Iris pigment epithelial cell (primary cell): ENCODE measurements at places on chromosomes 7 and 10.

GRCh38 chr10:30774261-30774660 is 144.7 kb upstream of the LYZL2 start:
- no peak for DNase-seq

- no peak for DNase-seq
These were observed 1.4 kb downstream of the SKIDA1 start for GRCh38 chr10:21524131-21524525.

GRCh38 chr7:27148031-27148755 is 619 bp upstream of the HOXA6 start:
- no peak for DNase-seq

GRCh38 chr10:31393844-31394243 is 74.8 kb downstream of the ZEB1 start:
- no peak for DNase-seq

- no peak for DNase-seq
These were observed 40.6 kb upstream of the PITRM1 start for GRCh38 chr10:3213208-3213607.

DNA sequence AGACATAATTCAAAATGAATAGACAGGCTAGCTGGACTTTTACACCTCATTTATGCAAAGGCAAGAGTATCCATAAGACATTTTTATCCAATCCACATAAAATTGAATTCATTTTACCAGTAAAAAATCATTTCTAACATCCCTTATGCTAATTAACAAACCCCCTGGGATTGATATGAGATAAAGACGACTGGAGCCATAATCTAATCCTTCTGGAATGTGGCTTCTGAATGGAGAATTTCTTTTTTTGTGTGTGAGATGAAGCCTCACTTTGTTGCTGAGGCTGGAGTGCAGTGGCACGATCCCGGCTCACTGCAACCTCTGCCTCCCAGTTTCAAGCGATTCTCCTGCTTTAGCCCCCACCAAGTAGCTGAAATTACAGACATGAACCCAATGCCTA is 90.4 kb downstream of the AKR1D1 start:
- no peak for DNase-seq

DNA sequence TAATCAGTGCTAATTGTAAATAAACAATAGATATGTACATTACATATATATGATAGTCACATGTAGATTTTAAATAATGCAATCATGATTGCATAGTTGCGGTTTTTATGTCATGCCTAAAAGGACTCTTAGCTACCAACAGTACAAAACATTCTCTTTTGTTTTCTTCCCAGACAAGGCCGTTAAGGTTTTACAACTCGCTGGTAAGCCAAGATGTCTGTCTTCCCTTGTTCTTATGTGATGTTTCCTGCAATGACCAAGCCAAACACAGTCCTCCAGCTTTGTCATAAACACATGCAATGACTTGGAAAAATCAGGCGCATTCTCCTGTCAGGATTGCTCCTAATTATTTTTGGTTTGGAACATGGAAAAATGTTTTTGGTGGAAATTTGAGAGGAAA is 192.3 kb upstream of the GLI3 start:
- no peak for DNase-seq

DNA sequence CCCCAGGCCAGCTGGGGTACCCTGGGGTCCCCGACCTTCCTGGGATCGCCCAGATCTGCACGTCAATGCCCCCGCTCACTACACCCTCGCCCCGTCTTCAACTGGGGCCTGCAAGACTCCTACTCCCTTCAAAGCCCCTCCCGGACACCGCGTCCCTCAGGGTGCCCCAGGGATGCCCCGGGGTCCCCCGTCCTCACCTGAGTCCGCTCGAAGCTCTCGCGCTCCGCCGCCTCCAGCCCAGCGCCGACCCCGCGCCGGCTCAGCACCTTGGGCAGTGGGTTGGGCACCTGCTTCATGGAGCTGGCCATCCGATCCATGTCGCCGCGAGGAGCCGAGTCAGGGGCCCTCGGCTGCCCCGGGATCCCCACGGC is at the start of gene HIP1:
Gene HIP1, minus strand, starts transcription at position 338 of the 371 bp plus-strand sequence. Its CDS starts 21 bp downstream, at position 317.
- no peak for DNase-seq

GRCh38 chr7:40680657-40681056 is 545.9 kb downstream of the SUGCT start:
- peak; percentile 50 for DNase-seq

DNA sequence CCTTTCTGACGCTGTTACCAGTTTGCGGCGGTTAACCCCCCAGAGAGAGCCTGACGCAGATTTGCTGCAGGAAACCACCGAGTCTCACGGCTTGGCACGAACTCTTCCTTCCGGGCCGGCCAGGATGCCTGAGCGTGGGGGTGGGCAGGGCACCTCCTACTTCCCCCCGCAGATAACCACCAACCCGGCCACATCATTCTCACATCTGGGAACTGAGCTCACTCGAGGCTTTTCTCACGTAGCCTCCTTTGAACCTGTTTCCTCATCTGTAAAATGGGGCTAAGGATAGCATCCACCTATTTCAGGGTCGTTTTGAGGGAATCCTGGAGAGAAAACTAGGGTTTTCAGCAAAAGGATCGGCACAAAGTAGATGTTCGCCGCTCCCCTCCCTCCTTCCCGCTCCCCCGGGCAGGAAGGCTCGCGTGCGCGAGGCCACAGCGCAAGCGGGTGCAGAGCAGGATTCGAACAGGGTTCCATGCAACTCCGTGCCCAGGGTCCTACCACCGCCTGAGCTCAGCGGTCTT is 23.6 kb downstream of the DDIT4 start:
- peak; percentile 99 for DNase-seq

- DNase-seq, result no peak
These were observed 370.1 kb upstream of the GALNT17 start for GRCh38 chr7:70761711-70762328.

GRCh38 chr10:11898372-11899066 is 75.4 kb downstream of the PROSER2 start:
- DNase-seq, result peak; percentile 24

DNA sequence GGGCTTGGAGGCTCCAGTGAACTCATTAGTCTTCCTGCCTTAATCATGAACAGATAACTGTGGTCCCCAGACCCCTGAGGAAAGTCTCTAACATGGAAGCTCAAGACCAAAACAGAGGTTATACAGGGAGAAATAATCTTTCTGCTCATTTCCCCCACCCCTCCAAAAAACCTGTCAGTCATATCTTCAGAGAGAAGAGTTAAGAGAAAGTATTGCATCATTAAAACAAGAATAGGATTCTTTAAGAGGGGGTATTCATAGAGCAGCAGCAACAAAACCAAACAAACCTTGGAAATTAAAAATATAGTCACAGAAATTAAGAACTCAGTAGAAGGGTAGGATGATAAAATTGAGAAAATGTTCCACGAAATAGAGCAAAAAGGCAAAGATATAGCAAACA is 7.6 kb downstream of the CLEC2L start:
- no peak for DNase-seq

DNA sequence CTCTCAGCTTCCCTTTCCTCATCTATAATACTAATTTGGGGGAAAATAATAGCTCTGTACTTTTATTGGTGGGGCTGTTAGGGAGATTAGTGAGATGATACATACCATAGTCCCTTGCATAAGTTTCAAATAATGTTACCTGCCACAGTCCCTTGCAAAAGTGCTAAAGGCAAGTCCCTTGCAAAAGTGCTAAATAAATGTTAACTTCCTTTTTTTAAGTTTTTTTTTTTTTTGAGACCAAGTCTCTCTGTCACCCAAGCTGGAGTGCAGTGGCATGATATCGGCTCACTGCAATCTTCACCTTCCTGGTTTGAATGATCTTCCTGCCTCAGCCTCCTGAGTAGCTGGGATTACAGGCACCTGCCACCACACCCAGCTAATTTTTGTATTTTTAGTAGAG is 43.4 kb upstream of the SRGN start:
- no peak for DNase-seq

DNA sequence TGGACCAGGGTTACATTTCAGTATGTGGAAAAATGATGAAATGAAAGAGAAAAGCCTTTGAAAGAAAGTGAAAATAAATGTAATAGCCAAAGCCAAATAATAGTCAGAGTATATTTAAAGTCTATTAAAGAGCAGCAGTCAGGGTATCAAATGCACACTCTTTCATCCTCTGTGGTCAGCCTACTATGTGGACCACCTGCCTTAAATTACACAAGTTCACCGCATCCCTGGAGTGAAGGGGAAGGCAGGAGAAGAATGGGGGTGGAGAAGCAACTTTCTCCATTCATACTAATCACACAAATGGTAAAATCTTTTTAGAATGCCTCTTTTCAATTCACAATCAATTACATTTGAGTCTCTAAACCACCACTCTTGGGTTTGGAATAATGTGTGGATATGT is 16.0 kb downstream of the TWIST1 start:
- DNase-seq, result no peak

DNA sequence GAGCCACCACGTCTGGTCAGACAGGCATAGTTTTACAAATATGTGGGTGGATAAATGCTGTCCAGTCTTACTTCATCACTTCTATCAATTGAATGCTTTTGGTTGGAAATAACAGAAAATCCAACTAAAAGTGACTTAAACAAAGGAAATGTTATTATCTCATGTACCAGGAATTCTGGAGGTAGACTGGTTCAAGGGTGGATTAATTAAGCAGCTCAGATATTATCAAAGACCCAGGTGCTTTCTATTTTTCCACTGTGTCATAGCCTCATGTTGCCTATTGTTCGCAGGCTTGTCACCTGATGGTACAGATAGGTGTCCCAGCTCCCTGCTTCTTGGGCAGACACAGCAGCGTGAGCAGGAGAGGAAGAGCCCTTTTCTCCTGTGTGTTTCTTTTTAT is 156.1 kb upstream of the CTBP2 start:
- DNase-seq, result no peak

DNA sequence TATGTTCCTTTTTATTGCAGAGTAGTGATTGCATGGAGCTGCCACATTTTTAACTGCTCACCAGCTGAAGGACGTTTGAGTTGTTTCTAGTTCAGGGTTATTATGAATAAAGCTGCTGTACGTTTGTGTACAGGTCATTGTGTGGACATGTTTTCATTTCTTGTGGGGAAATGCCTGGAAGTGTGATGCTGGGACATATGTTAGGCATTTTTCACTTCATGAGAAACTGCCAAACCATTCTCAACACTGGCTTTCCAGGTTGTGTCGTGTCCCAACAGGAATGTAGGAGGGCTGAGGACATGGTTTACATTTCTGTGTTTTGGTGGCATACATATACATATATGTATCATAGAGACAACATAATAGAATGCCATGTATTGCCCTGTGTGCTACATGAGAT is 73.0 kb downstream of the NEURL1 start:
- peak; percentile 7 for DNase-seq

DNA sequence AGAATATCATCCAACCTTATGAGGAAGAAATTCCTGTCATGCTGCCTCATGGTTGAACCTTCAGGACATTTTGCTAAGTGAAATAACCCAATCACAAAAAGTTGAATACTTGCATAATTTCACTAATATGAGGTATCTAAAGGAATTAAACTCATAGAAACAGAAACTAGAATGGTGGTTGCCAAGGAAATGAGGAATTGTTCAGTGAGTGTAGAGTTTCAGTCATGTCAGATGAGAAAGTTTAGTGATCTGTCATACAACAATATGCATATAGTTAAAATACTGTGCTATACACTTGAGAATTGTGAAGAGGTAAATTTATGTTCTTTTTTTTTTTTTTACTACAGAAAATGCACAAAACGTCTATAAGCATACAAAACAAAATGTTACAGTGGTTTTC is 60.7 kb downstream of the R3HCC1L start:
- peak; percentile 29 for DNase-seq
